ENCODE measurements at places on chromosomes 5 and 9. TPM values are rescaled to one million over a fixed set of nuclear protein-coding genes. Genes with fewer than 3 reads are reported as not detected.

Gene CYSRT1
- total RNA-seq = not detected

GRCh38 chr9:123011878-123012528 is 21.5 kb upstream of the GPR21 start:
- no peaks in the 10 kb centered on the region for H3K27me3 ChIP-seq
- DNase-seq = no peak
- peaks cover 3% of the 10 kb centered on the region for H3K36me3 ChIP-seq
- H3K4me1 ChIP-seq = no peaks in the 10 kb centered on the region
- no peak overlapping the region for H3K4me3 ChIP-seq

- DNase-seq = no peak
- H3K4me1 ChIP-seq = no peaks in the 10 kb centered on the region
- H3K36me3 ChIP-seq = no peaks in the 10 kb centered on the region
- H3K27ac ChIP-seq = no peak overlapping the region
- H3K27me3 ChIP-seq = no peaks in the 10 kb centered on the region
These were observed 120.2 kb downstream of the CARTPT start for GRCh38 chr5:71839096-71839884.

GRCh38 chr5:140828362-140828737 is 590 bp downstream of the PCDHA6 start:
- no peak overlapping the region for H3K4me3 ChIP-seq
- no peaks in the 10 kb centered on the region for H3K4me1 ChIP-seq
- H3K27ac ChIP-seq = no peak overlapping the region
- DNase-seq = no peak
- no peaks in the 10 kb centered on the region for H3K36me3 ChIP-seq

DNA sequence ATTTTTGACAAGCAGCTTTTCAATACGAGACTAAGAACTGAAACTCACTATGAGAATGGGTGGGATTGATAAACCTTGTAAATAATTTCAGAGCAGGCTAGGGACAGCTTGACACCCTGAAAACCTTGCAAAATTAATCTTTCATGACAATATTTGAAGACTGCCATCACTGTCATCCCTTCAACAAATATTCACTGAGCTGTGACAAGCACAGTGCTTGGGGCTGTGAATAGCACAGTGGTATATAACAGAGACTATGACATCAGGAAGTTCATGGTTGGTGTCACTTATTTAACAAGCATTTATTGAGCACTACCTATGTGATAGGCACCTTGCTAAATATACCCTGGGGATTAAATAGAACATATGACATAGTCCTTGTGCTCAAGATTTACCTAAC is 741.0 kb upstream of the RIOK2 start:
- DNase-seq = no peak
- H3K4me3 ChIP-seq = no peak overlapping the region
- no peaks in the 10 kb centered on the region for H3K27me3 ChIP-seq
- no peak overlapping the region for H3K27ac ChIP-seq
- H3K4me1 ChIP-seq = no peaks in the 10 kb centered on the region

DNA sequence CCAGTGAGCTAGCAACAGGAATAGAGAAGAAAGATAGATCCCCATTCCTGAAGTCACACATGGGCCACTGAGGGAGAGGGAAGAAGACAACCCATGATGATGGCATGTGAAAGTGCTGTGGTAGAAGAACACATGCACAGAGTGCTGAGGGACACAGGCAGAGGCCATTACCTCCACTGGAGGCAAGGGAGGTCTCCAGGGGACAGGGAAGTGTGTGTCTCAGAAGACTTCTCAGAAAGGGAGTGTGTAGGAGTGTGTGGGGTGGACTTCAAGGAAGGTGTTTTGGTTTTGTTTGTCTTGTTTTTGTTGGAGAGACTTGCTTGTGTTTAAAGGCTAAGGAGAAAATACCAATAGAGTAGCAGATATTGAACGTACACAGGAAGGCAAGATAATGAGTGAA is 77.0 kb upstream of the SMARCA2 start:
- H3K4me1 ChIP-seq = no peaks in the 10 kb centered on the region
- no peak overlapping the region for H3K27ac ChIP-seq
- no peak overlapping the region for H3K4me3 ChIP-seq
- no peaks in the 10 kb centered on the region for H3K27me3 ChIP-seq

DNA sequence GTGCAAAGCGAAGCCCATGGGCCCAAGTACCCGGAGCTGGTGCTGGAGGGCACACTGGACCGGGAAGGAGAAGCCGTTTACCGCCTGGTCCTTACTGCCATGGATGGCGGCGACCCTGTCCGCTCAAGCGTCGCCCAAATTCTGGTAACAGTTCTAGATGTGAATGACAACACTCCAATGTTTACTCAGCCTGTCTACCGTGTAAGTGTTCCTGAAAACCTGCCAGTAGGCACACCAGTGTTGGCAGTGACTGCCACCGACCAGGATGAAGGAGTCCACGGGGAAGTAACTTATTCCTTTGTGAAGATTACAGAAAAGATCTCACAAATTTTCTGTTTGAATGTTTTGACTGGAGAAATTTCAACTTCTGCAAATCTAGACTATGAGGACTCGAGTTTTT is 936 bp downstream of the PCDHGA6 start:
- no peaks in the 10 kb centered on the region for H3K36me3 ChIP-seq
- H3K27me3 ChIP-seq = no peaks in the 10 kb centered on the region
- no peak overlapping the region for H3K27ac ChIP-seq
- no peaks in the 10 kb centered on the region for H3K4me1 ChIP-seq
- no peak overlapping the region for H3K4me3 ChIP-seq

DNA sequence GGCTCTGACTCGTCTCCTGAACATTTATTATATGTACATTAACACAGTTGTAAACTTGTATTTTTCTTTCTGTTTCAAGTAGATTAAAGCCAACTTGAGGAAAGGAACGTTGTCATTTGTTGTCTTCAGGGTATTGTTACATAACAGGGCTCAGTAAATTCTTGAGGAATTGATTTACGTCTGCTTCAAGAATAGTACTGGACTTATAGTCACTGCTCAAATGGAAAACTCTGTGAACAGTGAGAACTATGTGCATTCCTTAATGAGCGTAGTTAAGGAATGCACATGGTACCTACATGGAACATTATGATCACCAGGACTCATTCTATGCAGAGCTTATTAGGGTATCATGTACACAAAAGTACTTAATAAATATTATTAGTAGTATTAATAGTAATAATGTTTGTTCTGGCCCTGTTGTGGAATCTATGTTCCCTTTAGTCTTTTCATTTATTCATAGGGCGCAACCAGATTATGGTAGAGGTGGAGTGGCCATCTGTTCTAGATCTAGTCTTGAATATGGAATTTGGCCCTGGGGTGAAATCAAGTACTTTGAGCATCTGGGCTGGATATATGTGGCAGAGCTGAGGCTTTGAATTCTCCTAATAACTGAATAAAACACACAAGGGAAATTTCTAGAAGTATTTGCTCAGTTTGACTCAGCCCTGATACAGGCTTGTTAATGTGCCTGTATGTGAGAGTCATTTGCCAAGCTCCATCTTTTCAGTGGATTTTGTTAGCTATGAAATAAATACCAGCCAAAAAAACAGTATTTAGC is 108.6 kb upstream of the SH3GL2 start:
- H3K4me3 ChIP-seq = no peak overlapping the region
- no peak for DNase-seq
- no peak overlapping the region for H3K27ac ChIP-seq
- H3K27me3 ChIP-seq = no peaks in the 10 kb centered on the region
- H3K4me1 ChIP-seq = no peaks in the 10 kb centered on the region

GRCh38 chr5:154826-155225 is 36.5 kb upstream of the LRRC14B start:
- no peak overlapping the region for H3K27ac ChIP-seq
- DNase-seq = no peak
- no peaks in the 10 kb centered on the region for H3K27me3 ChIP-seq
- H3K36me3 ChIP-seq = no peaks in the 10 kb centered on the region
- no peak overlapping the region for H3K4me3 ChIP-seq
- H3K4me1 ChIP-seq = no peaks in the 10 kb centered on the region

DNA sequence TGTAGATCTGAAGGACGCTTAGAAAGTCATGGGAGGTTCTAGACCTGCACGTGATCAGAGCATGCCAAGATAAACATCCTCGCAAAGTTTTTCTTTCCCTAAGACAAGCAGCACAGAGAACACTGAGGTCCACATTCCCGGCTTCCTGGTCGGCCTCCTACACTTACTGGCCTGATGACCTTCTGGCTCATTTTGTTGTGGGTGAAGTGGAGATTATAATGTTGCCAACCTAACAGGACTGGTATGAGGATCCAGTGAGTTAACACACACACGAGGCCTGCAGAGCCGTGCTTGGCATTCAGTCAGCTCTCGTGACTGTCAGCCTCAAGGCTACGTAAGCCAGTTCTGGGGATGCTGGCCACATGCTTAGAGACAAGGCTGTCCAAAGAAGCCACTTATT is 186.0 kb downstream of the TENT4A start:
- no peak for DNase-seq
- no peak overlapping the region for H3K27ac ChIP-seq
- H3K36me3 ChIP-seq = no peaks in the 10 kb centered on the region

Gene FAM221B
- total RNA-seq = not detected

Gene CDH10
- not detected for total RNA-seq

- H3K36me3 ChIP-seq = no peaks in the 10 kb centered on the region
- no peak overlapping the region for H3K27ac ChIP-seq
- no peak overlapping the region for H3K4me3 ChIP-seq
- peaks cover 21% of the 10 kb centered on the region for H3K4me1 ChIP-seq
- H3K27me3 ChIP-seq = no peaks in the 10 kb centered on the region
- DNase-seq = peak; percentile 49
These were observed 14.6 kb downstream of the IL33 start for GRCh38 chr9:6230037-6230780.

Gene RASEF
- 0.06 TPM for total RNA-seq

DNA sequence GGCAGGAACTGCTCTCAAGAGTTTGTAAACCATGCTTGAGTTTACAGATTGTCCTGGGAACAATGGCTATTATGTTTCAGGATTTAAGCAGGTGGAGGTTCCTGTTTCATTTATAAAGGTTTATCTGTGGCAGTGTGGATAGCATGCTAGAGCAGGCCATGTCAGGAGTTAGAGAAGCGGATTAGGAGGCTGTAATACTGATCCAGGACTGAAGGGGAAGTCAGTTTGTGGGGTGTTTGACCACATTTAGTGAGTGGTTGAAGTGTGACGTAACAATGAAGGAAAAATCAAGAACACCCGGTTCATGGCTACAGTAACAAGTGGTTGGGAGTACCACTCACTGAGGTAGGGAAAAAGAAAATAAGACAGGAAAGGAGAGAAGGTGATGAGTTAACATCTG is 299.0 kb downstream of the TLR4 start:
- H3K27me3 ChIP-seq = no peaks in the 10 kb centered on the region
- no peaks in the 10 kb centered on the region for H3K36me3 ChIP-seq
- DNase-seq = no peak
- H3K4me1 ChIP-seq = no peaks in the 10 kb centered on the region
- H3K4me3 ChIP-seq = no peak overlapping the region

Gene ODF2
- total RNA-seq = 25.1 TPM

DNA sequence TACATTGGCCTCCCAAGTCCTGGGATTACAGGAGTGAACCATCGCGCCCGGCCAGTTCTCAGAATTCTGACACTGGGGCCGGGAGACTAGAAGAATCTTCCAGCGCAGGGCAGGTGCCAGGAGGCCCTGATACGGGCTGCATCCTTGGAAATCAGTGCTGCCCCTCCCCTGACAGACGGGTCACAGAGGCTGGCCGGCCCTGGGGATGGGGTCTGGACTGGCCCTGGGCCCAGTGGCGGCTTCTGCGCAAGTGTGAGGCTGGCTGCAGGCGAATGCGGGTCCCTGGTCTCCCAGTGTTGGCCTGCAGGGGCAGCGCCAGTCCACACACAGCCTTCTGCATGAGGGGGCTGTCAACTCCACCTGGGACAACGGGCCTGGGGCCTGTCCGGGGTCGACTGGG is 831 bp upstream of the TBC1D9B start:
- H3K36me3 ChIP-seq = no peaks in the 10 kb centered on the region
- no peaks in the 10 kb centered on the region for H3K4me1 ChIP-seq
- H3K4me3 ChIP-seq = no peak overlapping the region
- no peak overlapping the region for H3K27ac ChIP-seq
- no peaks in the 10 kb centered on the region for H3K27me3 ChIP-seq
- DNase-seq = peak; percentile 56

GRCh38 chr5:18965893-18966292 is 1022.1 kb downstream of the CDH18 start:
- H3K27me3 ChIP-seq = no peaks in the 10 kb centered on the region
- no peaks in the 10 kb centered on the region for H3K36me3 ChIP-seq

DNA sequence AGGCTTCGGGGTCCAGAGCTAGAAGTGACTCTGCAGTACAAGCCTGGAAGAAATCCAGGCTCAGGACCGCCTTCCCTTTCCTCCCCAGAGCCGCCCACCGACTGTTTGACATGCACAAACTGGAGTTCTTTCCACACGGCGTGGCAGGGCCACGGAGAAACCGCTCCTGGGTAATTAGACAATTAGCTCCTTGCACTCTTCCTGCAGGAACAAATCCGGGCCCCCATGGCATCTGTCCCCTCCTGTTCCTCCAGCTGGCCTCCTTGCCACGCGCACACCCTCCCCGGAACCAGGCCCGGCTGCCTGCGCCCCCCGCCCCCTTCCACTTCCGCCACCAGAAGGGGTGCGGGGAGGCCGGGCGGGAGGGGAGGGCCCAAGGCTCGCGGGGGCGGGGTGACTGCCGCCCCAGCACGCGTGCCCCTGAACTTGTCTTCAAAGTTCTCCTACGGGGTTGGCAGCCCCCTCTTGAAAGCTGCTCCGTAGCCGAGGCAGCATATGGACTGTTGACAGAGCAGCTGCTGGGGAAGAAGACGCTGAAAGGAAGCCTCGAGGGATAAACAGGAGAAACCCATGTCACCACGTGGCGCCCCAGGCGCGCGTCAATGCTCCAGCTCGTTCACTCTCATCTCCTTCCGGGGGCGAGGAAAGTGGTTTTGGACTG is 74.3 kb downstream of the SEC61B start:
- no peak overlapping the region for H3K4me3 ChIP-seq
- peak; percentile 77 for DNase-seq
- H3K27ac ChIP-seq = no peak overlapping the region
- no peaks in the 10 kb centered on the region for H3K27me3 ChIP-seq
- no peaks in the 10 kb centered on the region for H3K4me1 ChIP-seq
- no peaks in the 10 kb centered on the region for H3K36me3 ChIP-seq

- no peaks in the 10 kb centered on the region for H3K36me3 ChIP-seq
- no peak overlapping the region for H3K4me3 ChIP-seq
- no peaks in the 10 kb centered on the region for H3K27me3 ChIP-seq
- no peak for DNase-seq
- H3K4me1 ChIP-seq = no peaks in the 10 kb centered on the region
These were observed 57.3 kb upstream of the FNIP1 start for GRCh38 chr5:131854134-131854533.

GRCh38 chr5:180723936-180724335 is 15.9 kb downstream of the OR2Y1 start:
- no peaks in the 10 kb centered on the region for H3K4me1 ChIP-seq
- H3K27me3 ChIP-seq = no peaks in the 10 kb centered on the region
- H3K36me3 ChIP-seq = no peaks in the 10 kb centered on the region
- no peak for DNase-seq
- no peak overlapping the region for H3K27ac ChIP-seq
- no peak overlapping the region for H3K4me3 ChIP-seq

Gene NOXA1
- total RNA-seq = 4.1 TPM

GRCh38 chr9:125505988-125506438 is 201.0 kb downstream of the MAPKAP1 start:
- H3K4me3 ChIP-seq = no peak overlapping the region
- no peaks in the 10 kb centered on the region for H3K36me3 ChIP-seq
- no peak for DNase-seq
- H3K27me3 ChIP-seq = no peaks in the 10 kb centered on the region
- H3K4me1 ChIP-seq = no peaks in the 10 kb centered on the region

All from aorta (tissue), 5 donors.